Vagina (tissue), 2 donors: ENCODE measurements at places on chromosomes 1 and 21. TPM values are rescaled to one million over a fixed set of nuclear protein-coding genes. Genes with fewer than 3 reads are reported as not detected.

The LTN1 gene
- 21.9 TPM for total RNA-seq

The OR2T3 gene
- not detected for total RNA-seq

The INKA2 gene
- 6.1 TPM for total RNA-seq

DNA sequence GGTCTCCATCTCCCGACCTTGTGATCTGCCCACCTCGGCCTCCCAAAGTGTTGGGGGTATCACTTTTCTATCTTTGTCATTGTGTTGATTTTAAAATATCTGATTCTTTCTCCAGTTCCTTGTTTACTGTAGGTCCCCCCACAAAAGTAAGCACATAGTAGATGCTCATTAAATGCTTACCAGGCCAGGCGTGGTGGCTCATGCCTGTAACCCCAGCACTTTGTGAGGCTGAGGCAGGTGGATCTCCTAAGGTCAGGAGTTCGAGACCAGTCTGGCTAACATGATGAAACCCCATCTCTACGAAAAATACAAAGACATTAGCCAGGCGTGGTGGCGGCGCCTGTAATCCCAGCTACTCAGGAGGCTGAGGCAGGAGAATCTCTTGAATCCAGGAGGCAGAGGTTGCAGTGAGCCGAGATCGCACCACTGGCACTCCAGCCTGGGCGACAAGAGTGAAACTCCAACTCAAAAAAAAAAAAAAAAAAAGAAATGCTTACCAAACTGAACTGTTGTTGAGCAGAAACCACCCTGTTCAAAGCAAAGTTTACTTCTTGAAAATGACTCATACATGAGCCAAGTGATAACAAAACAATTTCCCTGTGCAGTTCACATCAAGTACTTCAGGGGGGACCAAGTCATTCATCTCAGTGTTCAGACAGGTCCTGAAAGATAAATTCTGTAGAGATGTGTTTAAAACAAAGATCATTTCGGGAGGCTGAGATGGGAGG is 24.3 kb upstream of the NID1 start:
- no peak for DNase-seq

The HUNK gene
- total RNA-seq = 0.74 TPM
